ENCODE measurements at places on chromosomes 11 and 22.

DNA sequence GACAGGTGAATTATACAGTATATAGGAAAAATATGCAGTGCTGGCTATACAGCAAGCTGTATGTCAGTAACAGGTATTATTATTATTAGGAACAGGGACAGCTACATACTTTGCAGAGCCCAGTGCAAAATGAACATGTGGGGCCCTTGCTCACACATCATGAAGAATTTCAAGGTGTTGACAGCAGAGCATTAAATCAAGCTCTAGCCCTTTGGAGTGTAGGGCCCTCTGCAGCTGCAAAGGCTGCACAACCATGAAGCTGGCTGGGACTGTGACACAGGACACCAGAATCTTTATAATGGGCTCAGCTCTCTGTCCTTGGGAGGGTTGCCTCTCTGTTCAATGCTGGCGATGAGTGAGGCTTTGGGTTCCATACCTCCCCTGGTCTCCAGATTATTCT is 44.9 kb upstream of the DAGLA start:
- DNase-seq = no peak

- DNase-seq = peak; percentile 75
Observed at GRCh38 chr11:47607380-47607779, 13.2 kb upstream of the C1QTNF4 start.

GRCh38 chr11:11081776-11082175 is 223.9 kb upstream of the ZBED5 start:
- no peak for DNase-seq

DNA sequence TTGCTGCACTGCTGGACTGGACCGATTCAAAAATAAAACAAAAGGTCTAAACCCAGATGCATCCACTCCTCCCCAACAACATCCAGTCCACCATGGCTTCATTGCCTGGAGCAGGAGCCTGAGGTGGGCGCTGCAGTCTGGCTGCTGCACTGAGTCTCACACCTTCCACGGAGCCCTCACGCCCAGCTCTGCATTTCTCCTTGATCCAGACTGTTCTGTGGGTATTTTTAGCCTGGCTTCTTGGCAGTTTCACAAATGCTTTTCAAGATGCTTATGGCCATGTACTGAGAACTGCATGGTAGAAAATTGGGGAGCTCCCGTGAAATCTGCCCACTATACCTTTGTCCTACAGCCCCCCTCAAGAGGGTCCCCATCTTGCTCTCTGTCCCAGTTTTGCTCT is 53.3 kb upstream of the JAM3 start:
- DNase-seq = no peak

DNA sequence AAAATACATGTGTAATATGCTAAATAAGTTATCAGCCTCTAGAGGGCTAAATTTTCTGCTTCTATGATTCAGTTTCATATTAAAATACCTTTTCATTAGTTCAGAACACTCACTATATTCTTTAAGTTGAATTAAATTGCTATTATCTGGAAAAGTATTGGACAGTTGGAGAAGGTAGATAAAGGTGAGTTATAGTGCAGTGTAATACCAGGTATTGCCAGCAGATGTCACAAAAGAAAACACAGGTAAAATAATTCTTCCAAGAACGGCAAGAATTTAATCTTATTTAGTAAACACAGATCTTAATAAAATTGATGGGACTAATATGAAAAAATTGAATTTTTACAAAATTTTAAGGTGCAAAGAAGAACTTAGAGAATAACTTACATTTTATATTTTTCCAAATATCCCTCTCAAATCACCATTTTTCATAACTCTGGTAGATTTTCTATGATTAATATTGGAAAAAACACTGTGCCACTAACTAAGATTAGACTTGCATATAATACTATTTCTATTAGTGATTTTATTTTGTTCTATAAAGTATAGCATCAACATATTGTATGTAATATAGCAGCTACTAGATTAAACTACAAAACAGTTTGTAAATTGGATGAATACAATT is 1.7 kb upstream of the LRRC4C start:
- DNase-seq = peak; percentile 3

GRCh38 chr22:16956290-16956689 is 51.7 kb downstream of the GAB4 start:
- DNase-seq = no peak

GRCh38 chr11:4063348-4063747 is 31.3 kb upstream of the RRM1 start:
- DNase-seq = no peak

DNA sequence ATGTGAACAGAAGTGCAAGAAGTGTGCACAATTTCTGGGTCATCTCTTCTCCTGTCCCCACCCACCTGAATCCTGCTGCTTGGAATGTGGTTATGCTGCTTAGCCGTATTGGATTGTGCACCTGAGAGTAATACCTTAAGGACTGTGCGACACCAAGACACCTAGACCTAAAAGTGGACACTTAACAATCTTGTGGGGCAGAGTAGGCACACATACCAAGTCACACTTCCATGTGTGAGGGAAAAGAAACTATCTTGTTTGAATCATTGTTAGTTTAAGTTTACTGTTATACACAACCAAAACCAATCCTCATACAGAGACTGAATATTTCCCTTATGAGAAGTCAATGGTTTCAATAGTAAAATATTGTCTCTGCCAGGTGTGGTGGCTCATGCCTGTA is 93.7 kb downstream of the CCDC83 start:
- no peak for DNase-seq

Data from COLO829 (cell line).